Pancreas (tissue), 10 donors: ENCODE measurements at places on chromosomes 16 and 17. TPM values are rescaled to one million over a fixed set of nuclear protein-coding genes. Genes with fewer than 3 reads are reported as not detected.

The STAT5B gene
- polyA plus RNA-seq = 17.9 TPM

The FLYWCH2 gene
- 26.1 TPM for polyA plus RNA-seq

The WDR59 gene
- 62.3 TPM for polyA plus RNA-seq

The OR4D1 gene
- polyA plus RNA-seq = not detected

The TLK2 gene
- polyA plus RNA-seq = 6.2 TPM

The ABCA3 gene
- 22.8 TPM for polyA plus RNA-seq

The AURKB gene
- 0.40 TPM for polyA plus RNA-seq

The SNAI3 gene
- polyA plus RNA-seq = 0.72 TPM
